Right renal cortex interstitium (tissue), 3 donors: ENCODE measurements at places on chromosomes 2 and 18. TPM values are rescaled to one million over a fixed set of nuclear protein-coding genes. Genes with fewer than 3 reads are reported as not detected.

GRCh38 chr2:65436824-65437221 is 4.4 kb upstream of the SPRED2 start:
- DNase-seq, result peak; percentile 52

GRCh38 chr2:23137166-23137565 is 247.8 kb upstream of the KLHL29 start:
- no peak for DNase-seq

DNA sequence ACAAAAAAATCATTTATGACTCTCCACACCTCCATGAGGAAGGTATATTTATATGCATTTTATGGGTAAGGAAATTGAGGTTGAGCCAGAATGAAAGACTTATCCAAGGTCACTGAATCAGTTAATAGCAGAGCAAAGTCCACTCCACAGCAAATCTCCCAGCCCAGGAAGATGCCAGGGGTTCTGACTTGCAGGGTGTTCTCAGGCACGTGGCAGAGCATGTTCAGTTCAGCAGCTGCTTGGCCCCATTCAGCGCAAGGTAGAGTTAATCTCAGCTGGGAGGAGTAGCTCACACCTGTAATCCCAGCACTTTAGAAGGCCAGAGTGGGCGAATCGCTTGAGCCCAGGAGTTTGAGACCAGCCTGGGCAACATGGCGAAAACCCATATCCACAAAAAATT is 17.8 kb upstream of the DGKD start:
- no peak for DNase-seq

GRCh38 chr18:10353791-10354190 is 100.6 kb upstream of the APCDD1 start:
- DNase-seq, result no peak

- DNase-seq, result no peak
Measured at GRCh38 chr2:64932371-64933216, 56.6 kb upstream of the SLC1A4 start.

GRCh38 chr2:25701801-25702200 is 28.4 kb upstream of the DTNB start:
- DNase-seq, result no peak

DNA sequence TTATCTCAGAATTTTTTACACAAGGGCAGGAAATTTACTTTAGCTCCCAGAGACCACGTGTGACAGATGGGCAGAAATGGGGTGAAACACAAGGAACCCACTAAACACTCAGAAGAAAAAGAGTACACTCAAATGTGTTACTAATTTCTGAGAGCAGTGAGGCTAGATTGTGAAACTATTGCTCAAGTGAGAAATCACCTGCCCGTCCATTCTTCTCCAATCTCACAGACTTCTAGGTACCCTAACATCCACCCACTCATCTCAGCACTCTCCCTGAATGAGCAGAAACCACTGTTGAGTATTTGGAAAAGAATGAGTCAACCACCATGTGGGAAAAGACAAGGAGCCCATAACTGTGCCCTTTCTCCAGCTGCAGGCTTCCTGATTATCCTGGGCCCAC is 293.0 kb upstream of the CDH2 start:
- no peak for DNase-seq

- DNase-seq, result no peak
Measured at GRCh38 chr2:12717191-12718014, 667 bp downstream of the TRIB2 start.

DNA sequence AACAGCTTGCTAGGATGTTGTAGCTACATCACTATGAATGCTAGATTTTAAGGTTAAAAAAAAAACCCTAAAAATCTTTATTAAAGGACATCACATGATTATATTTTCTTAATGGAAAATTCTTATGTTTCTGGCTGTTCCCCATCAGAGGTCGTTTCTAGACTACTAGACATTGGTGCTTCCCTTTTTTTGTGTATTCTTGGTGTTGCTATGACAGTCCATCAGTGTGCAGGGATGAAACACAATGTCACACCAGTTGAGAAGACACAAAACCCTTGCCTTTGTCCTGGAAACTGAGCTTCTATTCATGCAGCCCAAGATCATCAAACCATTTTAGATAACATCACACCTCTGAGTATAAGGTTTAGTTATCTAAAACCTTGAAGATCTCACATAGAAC is 19.9 kb upstream of the TMEM131 start:
- no peak for DNase-seq

DNA sequence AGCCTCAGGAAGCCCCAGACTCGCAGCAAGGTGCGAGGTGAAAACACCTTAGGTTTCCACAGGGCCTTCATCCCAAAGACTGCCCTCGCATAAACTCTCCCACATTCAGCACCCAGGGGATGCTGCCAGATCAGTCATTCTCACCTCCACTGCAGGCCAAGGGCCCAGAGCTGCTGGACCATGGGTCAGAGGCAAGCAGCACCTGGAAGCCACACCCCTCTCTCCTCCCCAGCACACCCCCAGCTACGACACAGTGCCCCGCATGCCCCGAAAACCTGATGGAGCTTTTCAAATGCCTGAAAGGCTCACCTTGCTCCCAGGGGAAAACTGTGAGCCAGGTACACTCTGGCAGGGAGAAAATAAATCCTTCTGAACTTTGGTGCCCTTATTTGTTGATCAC is 31.9 kb upstream of the LDLRAD4 start:
- DNase-seq, result no peak

DNA sequence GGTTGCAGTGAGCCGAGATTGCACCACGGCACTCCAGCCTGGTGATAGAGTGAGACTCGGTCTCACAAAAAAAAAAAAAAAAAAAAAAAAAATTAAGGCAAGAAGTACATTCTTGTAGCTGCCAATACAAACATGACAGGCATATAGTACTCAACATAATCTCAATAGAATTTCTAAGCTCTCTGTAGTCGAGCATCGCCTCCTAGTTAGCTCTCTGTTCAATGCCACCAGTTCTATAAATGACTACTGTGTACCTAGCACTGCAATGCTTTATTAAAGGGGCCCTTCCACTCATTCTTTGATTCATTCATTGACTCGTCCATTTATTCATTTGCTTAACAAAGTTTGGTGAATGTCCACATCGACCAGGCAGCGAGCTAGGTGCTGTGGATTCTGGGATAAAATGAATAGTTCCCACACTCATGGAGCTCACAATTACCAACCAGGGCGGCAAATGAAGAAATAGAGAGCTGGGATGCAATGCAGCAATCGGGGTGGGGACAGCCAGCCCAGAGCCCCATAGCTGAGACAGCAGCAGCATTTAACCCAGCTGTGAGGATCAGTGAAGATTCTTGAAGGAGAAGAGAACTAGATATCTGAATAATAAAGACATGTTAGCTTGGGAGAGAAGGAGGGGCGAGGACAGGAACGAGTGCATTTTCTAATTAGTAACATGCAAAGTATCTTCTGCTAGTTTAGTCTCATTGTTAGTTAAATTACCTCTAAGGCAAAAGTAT is 349.8 kb downstream of the LPIN1 start:
- DNase-seq, result no peak

DNA sequence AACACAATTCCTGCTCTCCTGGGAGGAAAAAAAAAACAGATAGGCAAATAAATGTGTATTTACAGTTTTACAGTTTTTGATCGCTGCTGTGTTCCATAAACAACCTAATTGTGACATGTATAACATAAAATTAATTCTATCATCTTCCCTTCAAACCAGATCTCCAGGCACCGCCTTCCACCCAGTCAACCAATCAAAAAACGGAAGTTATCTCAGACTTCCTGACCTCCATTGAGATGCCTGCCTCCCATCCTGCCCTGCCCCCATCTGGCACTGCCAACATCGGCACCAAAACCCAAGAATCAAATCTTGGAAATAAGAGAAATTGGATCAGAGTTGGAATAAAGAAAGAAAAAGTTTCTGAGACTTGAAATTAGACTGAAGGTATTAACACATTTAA is 3.1 kb upstream of the RIOK3 start:
- no peak for DNase-seq

DNA sequence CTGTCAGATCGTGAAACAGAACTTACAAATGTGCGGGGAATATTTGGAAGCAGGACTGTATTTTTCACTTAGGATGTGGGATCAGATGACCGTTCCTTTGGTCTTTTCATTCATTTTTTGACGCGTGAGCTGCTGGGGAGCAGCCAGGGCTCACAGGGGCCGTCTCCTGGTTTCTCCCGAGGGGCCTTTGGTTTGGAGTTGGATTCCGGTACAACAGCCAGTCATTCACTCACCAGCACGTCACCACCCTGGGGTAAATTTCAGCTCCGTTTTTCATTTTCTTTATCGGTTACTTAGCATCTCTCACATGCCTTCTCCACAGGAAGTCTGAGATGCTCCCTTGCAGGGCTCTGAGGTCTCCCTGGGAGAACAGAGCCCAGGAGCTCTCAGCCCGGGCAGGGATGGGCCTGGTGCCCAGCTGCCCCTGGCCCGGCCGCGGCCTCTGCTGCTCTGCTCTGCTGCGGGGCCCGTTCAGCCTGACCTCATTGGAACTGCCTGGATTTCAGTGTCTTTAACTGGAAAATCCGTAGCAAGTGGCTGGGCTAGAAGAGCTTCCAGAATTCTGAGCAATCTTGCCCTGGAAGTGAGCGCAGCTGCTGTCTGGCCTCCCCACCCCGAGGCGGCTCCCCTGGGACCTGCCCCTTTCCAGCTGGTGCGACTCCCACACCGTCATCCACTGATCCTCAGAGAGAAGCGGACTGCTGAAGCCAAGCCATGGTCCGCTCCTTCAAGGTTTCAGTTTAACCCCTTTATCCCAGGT is 335.6 kb downstream of the EIPR1 start:
- DNase-seq, result no peak

GRCh38 chr2:237766340-237766739 is 32.2 kb upstream of the RBM44 start:
- no peak for DNase-seq

GRCh38 chr2:114020668-114021067 is 130.8 kb downstream of the ACTR3 start:
- DNase-seq, result no peak

The CFC1 gene
- not detected for polyA plus RNA-seq

The CHST9 gene
- 4.1 TPM for polyA plus RNA-seq

The DHRS9 gene
- polyA plus RNA-seq, result 1.3 TPM

The CDH20 gene
- polyA plus RNA-seq, result 3.9 TPM
